ENCODE measurements at places on chromosomes 7 and 10. TPM values are rescaled to one million over a fixed set of nuclear protein-coding genes. Genes with fewer than 3 reads are reported as not detected.
A peak's percentile ranks its signal among the peaks of the same experiment; 100 is the strongest.

The FAM200A gene
- total RNA-seq: 4.9 TPM

The SPDYE17 gene
- total RNA-seq: not detected

The CCDC126 gene
- total RNA-seq: 14.4 TPM

The SLC37A3 gene
- 35.2 TPM for total RNA-seq

The PROSER2 gene
- total RNA-seq: 33.3 TPM

The GFRA1 gene
- 3.4 TPM for total RNA-seq

GRCh38 chr7:10780400-10780747 is 193.3 kb upstream of the PHF14 start:
- DNase-seq: no peak

GRCh38 chr10:47371629-47372485 is 12.2 kb downstream of the ZNF488 start:
- no peak for DNase-seq

- peak; percentile 52 for DNase-seq
Observed at GRCh38 chr10:97174276-97174775, 11.4 kb downstream of the SLIT1 start.

DNA sequence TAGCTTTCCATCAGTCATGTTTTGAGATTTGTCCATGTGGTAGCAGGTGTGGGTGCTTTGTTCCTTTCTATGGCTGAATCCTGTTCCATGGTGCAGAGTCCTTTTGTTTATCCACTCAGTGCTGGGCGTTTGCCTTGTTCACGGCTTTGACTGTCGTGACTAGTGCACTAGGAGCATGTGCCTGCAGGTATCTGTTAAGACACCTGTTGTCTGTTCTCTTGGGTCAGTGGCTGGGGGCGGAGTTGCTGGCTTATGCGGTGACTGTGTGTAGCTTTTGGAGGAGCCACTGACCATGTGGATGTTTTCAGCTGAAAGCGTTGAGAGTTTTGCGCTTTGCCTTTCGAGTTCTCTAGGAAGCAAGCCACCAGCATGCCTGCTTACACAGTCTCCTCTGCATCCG is 573.1 kb upstream of the FOXK1 start:
- DNase-seq: no peak

- no peak for DNase-seq
Observed at GRCh38 chr10:125559210-125559609, 123.8 kb downstream of the TEX36 start.

- DNase-seq: no peak
Observed at GRCh38 chr10:129244298-129244697, 222.7 kb upstream of the MGMT start.

GRCh38 chr7:110921595-110922151 is 169.3 kb upstream of the LRRN3 start:
- DNase-seq: no peak

DNA sequence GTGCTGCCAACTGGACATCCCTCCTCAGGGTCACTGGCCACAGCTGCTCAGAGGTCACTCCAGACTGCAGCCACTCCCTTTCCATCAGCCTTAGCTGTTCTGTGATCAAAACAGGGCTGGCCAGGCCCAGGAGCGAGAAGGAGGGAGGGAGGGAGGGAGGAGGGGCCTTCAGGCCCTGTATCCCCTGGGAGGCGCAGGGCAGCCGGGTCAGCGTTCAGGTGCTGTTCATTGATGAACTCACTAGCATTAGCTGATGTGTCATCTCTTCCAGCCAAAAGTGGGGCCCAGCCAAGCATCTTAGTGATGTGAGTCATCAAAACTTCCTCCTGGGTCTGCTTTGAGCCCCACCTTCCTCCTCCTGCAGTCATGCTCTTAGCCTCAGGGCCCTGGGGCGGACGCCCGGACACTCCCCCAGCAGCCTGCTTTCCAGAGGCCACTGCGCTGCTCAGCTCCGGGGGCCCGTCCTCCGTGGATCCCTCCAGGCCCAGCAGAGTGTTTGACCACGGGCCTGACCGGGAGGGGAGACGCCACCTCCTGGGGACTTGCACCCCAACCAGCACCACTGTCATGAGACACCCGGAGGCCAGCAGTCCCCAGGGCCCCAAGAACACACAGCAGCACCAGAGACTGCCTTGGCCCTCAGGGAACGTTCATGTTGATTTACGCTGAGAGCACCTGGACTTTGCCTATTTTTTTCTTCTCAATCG is 149.2 kb downstream of the PRKAG2 start:
- no peak for DNase-seq

GRCh38 chr10:11958956-11959355 is 83.7 kb downstream of the UPF2 start:
- no peak for DNase-seq

GRCh38 chr7:6167004-6167551 is 105.3 kb downstream of the CYTH3 start:
- DNase-seq: peak; percentile 40

GRCh38 chr7:151374139-151374538 is 32.5 kb downstream of the NUB1 start:
- no peak for DNase-seq

DNA sequence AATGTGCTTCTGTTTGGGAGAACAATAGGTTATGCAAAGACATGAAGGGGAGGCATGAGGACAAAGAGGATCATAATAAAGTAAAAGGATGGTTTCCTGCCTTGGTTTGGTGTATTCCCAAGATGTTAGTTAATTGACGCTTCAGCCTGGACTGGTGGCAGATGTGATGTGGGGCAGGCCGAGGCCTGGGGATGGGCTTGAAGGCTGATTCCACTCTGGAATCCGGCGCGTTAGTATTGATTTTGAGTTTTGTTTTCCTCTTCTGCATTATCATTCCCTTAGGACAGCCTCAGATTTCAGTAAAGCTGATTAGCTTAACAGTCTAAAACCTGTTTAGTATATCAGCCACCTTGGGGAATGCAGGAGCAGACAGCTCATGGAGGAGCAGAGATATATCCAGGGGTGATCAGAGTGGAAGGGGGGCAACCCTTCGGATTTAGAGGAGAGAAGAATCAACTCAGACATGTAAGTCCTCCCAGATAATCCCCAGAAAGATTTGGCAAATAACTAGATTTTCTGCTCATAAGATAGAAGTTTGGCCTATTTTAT is 159.8 kb upstream of the MTPN start:
- DNase-seq: no peak

DNA sequence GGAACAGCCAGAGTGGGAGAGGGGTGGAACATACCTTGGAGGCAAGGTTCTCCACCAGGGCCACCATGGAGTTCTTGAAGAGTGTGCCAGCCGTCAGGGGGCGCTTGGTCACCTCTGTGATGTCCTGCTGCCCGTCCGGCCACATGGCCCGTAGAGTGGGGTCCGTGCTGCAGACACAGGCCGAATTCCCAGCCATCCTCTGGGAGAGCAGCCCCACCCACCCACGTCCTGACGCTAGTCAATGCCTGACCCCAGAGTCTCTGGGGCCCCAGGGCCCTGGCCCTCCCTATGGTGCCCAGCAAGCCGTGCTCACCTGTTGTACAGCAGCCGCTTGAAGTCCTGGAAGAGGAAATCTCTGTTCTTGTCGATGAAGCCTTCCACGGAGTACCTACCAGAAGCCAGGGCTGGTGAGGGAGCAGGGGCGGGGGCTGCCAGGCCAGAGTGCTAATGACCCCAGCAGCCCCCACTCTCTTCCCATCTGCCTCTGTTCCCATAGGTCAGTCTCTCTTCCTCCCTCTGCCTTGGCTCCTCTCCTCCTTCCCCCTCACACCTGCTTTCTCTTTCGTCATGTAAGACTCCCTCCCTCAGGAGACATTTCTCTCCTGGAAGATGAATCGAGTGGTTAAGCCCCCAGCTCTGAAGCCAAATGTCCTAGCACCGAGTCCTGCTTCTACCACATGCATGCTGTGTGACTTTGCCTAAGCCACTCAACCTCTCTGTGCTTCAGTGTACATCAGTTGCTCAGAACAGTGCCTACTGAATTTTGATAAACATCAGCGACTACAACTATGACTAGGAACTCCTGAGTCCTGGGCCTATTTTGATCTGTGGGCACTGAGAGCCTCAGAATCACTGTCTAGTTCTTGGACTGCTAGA is 11.0 kb downstream of the MYO1G start:
- peak; percentile 62 for DNase-seq

DNA sequence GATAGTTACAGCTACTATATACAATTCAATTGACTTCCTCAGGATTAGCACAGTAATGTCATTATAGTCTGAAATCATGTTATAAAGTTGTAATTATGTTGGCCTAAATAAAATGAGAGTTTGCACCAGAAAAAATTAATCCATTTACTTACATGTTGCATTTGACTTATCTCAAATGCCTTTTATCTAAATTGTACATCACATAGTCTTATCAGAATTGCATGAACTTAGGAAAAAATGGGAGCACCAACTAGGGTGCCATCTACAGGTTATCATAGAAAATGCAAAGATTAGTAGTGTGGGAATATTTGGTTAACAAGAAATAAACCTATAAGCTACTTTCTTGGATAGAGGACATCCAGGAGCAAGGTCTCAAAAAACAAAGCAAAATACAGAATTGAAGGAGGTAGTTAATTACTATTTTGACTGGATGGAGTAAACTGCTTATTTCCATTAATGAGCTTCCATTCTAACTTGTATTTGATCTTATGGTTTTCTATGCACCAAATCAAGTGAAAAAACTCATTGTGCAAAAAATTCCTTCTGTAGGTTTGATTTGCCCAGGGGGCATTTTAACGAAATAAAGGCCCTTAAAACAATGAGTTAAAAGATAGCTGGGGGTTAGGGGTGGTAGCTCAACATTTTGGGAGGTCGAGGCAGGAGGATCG is 60.0 kb upstream of the ORC5 start:
- no peak for DNase-seq

- DNase-seq: no peak
Observed at GRCh38 chr10:77490534-77491314, 146.9 kb downstream of the KCNMA1 start.

- DNase-seq: no peak
Observed at GRCh38 chr10:110357252-110357780, 52.6 kb upstream of the SMNDC1 start.

DNA sequence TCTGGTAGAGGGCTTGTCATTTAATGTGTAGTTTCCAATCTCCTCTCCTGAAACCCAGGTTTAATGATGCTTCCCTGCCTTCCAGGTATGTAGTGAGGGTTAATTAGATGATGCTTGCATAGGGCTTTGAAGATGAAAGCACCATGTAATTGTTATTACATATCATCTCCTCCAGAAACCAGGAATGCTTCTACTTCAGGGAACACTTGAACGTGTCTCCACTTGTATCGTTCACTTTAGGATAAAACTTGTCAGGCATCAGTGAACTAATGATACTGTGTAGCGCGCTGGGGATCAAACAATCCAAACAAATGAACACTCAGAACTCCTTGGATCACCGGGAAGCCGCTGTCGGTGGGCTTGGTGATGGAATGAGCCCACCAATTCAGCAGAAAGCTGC is 260.9 kb upstream of the FZD8 start:
- no peak for DNase-seq

GRCh38 chr10:118020365-118020764 is 26.4 kb downstream of the RAB11FIP2 start:
- no peak for DNase-seq

- DNase-seq: no peak
Observed at GRCh38 chr7:98864731-98865453, 4.9 kb downstream of the TMEM130 start.

DNA sequence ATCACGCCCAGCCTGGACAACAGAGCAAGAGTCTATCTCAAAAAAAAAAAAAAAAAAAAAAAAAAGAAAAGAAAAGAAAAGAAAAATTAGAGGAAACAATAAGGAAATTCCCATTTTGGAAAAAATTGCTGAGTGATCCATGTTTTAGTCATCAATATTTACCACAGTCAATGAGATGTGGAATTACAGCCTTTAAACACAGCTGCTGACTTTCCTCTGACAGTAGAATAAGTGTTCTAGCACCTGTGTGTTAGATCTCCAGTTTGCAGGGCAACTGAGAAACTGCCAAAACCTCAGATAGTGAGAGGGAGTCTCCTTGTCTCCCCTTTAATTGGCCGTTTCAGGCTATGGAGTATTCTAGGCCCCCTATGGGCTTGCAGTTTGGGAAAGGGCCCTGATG is 520.1 kb downstream of the KCNMA1 start:
- DNase-seq: no peak

GRCh38 chr7:120164-120991 is 72.0 kb upstream of the FAM20C start:
- peak; percentile 80 for DNase-seq

Measured in upper lobe of right lung (tissue), 1 donor.